Ovary (tissue), 10 donors: ENCODE measurements at places on chromosomes 6 and 20. TPM values are rescaled to one million over a fixed set of nuclear protein-coding genes. Genes with fewer than 3 reads are reported as not detected.
A peak's percentile ranks its signal among the peaks of the same experiment; 100 is the strongest.

CALHM4 gene
- total RNA-seq = not detected

CDKAL1 gene
- 10.6 TPM for total RNA-seq

TBC1D20 gene
- 34.8 TPM for total RNA-seq

FERMT1 gene
- 5.9 TPM for total RNA-seq

FOXS1 gene
- total RNA-seq = 0.69 TPM

TAGAP gene
- total RNA-seq = 1.2 TPM

DNA sequence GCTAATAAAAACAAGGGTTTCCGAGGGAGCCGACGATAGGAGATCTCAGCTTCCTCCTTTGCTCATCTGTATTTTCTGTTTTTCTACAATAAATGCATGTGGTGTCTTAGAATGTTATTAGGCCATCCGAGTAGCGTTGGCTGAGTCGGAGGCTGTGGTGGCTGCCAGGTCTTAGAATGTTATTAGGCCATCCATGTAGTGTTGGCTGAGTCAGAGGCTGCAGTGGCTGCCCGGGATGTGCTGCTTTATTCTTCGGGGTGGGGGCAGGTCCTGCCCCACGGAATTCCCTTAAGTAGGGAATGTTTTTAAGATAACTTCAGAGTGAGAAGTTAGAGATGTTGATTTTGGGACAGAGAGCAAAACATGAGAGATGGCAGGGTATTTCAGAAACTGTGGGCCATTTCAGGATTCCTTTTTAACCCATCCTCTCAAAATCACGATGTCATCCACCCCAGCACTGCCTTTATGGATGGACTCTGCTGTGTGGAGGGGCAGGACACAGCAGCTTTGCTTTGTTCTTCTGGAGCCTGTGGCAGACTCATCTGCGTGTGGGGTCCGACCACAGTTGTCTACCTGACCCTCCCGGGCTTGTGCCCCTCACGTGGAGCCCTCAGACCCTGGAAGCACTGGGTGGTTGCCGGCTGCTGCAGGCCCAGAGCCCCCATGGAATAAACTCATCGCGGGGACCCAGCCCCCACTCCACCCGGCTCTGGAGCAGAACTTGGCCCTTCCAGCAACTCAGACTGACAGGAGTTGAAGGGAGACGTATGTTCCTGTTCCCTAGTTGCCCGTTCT lies 20.4 kb downstream of the OSBPL2 start:
- H3K27ac ChIP-seq = no peak overlapping the region
- H3K4me1 ChIP-seq = peaks cover 2% of the 10 kb centered on the region
- no peaks in the 10 kb centered on the region for H3K27me3 ChIP-seq
- no peak for DNase-seq
- no peaks in the 10 kb centered on the region for H3K36me3 ChIP-seq

DNA sequence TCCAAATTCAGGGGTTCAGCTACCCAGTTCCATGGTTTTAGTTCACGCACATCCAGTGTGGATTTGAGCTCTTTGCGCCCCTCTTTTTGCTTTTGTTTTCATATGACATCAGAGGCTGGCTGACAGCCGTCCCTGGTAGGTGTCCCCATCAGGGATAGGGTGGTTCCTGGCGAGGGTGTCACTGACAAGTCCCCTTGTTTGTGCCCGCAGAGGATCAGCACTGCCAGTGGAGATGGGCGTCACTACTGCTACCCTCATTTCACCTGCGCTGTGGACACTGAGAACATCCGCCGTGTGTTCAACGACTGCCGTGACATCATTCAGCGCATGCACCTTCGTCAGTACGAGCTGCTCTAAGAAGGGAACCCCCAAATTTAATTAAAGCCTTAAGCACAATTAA lies 58.0 kb downstream of the GNAS start:
- no peaks in the 10 kb centered on the region for H3K27me3 ChIP-seq
- no peak overlapping the region for H3K4me3 ChIP-seq
- peaks cover 9% of the 10 kb centered on the region for H3K4me1 ChIP-seq
- H3K36me3 ChIP-seq = no peaks in the 10 kb centered on the region
- H3K27ac ChIP-seq = no peak overlapping the region

DNA sequence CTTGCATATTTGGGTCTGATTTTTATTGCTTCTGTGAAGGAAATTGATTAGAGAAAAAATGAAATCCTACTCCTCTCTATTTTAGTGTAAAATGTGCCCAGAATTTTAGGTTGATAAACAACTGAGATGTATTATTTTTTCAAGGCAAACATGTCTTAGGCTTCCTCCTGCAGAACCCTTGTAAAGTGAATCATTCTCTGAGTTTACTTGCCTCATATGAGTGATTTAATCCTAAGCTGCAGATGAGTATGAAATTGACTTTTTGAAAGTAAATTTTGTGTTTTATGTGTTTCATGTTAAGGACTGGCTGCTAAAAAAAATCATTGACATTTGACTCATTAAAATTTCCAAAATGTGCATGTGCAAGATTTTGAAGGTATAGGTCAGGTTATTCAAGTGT lies 138.5 kb upstream of the PHACTR1 start:
- DNase-seq = no peak
- no peaks in the 10 kb centered on the region for H3K36me3 ChIP-seq
- no peak overlapping the region for H3K27ac ChIP-seq
- H3K4me3 ChIP-seq = no peak overlapping the region

DNA sequence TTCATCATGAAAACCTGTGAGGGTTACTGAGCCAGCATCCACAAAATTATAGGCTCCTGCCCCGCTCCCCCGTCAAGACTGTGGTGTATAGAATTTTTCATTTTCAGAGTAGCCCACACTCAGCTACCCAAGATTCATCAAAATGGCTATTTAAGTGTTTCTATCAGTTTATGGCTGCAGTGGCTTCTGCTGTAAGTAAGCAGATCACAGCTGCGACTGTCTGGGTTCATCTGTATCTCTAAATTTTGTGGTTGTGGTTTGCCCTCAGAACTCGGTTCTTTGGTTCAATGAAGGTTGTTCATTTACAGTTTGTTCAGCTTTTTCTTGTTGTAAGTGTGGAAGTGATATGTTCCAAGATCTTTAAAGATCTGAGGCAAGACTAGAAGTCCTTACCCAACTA lies 284.2 kb downstream of the DOK5 start:
- no peaks in the 10 kb centered on the region for H3K27me3 ChIP-seq
- no peak overlapping the region for H3K4me3 ChIP-seq
- no peaks in the 10 kb centered on the region for H3K4me1 ChIP-seq
- no peak overlapping the region for H3K27ac ChIP-seq

DNA sequence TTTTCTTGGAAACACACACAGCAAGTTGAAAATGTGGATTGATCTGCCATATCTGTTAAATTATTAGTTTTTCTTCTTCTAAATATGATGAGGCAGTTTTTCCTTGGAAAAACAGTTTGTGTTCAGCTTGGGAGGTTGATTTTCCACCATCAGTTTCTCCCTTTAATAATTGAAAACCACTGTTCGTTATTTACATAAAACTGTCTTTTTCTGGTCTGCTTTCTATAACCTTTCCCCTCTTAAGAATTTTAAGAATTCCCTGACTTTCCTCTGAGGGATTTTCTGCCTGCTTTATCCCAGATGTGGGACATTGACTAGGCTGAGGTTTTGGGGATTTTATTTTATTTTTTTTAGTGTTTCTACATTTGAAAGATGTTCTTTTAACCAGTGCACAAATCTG lies 27.2 kb downstream of the DSE start:
- H3K4me1 ChIP-seq = peaks cover 13% of the 10 kb centered on the region
- H3K27me3 ChIP-seq = no peaks in the 10 kb centered on the region
- H3K27ac ChIP-seq = peak overlapping the region; percentile 4
- H3K36me3 ChIP-seq = no peaks in the 10 kb centered on the region
- DNase-seq = no peak

DNA sequence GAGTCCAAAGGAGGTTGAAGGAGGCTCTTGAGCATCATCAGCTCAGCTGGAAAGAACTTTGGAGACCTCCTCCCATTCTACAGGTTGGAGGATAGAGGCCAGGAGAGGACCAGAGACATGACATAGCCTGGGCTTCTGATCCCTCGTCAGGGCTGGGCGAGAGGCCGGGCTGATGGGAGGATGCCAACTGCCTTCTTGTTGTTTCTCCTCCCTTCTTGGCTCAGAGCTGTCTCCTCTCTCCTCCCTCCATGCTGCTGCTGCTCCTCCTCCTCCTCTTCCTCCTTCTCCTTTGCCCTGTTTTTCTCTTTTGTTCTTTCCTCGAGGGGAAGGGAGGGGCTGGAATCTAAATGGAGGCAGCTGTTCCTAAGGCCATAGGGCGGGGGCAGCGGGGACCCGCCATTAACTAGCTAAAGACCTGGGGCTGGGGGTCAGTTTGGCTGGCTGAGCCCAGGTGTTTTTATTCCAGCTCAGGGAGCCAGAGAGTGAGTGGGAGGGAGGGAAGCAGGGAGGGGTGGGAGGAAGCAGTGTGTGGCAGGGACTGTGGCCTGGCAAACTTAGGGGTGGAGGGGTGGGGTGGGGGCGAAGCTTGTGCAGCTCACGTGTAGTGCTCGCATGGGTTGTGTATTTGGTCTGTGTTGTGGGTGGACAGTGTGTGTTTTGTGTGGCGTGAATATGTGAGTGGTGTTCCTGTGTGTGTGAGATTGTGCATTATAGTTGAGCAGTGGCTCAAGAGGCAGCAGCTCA lies 84.8 kb downstream of the CD40 start:
- peak overlapping the region; percentile 53 for H3K27ac ChIP-seq
- no peaks in the 10 kb centered on the region for H3K27me3 ChIP-seq
- no peak overlapping the region for H3K4me3 ChIP-seq
- DNase-seq = peak; percentile 76

DNA sequence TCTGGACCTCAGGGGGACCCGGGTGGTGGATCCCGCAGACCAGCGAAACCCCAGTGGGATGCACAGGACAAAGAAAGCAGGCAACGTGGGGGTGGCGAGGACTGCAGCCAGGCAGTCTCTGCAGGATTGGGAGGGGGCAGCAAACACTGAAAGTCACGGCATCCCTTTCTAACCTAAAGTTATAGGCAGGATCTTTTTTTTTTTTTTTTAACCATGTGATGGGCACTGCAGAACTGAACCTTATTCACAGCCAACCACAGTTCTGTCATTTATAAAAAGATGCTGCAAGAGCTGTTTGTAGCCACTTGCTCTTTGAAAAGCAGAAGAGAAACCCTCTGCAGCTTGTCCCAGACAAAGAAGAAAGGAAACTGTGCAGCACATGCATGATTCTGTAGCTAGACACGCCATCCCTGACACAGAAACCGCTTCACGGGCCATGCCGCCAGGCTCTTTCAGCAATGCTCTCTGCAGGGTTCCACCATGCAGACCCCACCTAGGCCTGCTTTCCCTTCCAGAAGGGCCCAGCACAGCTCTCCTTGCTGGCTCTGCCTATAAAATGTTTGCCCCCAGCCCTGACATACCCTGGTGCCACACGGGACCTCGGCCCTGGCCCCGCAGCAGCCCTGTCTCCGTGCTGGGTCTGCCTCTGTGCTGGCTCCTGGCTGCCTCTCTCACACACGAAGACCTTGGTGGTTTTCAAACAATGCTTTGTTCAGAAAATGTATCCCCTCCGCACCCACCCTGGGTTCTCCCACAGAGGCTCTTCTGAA lies 70.8 kb downstream of the PYGB start:
- DNase-seq = peak; percentile 8
- no peaks in the 10 kb centered on the region for H3K36me3 ChIP-seq
- H3K27ac ChIP-seq = no peak overlapping the region
- no peaks in the 10 kb centered on the region for H3K4me1 ChIP-seq

DNA sequence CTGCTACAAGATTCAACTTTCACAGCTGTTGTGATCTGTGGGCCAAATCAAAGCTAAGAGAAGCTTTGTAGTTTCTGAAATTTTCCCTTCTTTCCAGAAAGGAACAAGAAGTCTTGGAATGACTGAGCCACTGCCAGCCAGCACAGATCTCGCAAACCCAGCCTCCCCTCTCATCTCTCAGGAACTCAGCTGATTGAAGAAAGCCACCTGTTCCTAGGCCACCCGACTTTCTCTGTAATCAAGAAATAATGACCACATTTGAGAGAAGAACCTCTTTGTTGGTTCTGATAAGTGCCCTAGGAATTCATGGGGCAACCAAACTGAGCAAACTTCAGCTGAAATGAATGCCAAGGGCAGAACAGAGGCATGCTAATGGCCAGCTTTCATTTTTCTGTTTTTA lies 61.7 kb downstream of the HDGFL1 start:
- peak overlapping the region; percentile 49 for H3K27ac ChIP-seq
- no peaks in the 10 kb centered on the region for H3K27me3 ChIP-seq
